ENCODE measurements at places on chromosomes 6 and 20.

GRCh38 chr6:4347877-4348276 is 212.5 kb upstream of the ECI2 start:
- DNase-seq: no peak

- peak; percentile 18 for DNase-seq
Observed at GRCh38 chr6:16129623-16130401, 926 bp downstream of the MYLIP start.

- DNase-seq: no peak
Observed at GRCh38 chr6:157551041-157551832, 170.2 kb downstream of the ZDHHC14 start.

DNA sequence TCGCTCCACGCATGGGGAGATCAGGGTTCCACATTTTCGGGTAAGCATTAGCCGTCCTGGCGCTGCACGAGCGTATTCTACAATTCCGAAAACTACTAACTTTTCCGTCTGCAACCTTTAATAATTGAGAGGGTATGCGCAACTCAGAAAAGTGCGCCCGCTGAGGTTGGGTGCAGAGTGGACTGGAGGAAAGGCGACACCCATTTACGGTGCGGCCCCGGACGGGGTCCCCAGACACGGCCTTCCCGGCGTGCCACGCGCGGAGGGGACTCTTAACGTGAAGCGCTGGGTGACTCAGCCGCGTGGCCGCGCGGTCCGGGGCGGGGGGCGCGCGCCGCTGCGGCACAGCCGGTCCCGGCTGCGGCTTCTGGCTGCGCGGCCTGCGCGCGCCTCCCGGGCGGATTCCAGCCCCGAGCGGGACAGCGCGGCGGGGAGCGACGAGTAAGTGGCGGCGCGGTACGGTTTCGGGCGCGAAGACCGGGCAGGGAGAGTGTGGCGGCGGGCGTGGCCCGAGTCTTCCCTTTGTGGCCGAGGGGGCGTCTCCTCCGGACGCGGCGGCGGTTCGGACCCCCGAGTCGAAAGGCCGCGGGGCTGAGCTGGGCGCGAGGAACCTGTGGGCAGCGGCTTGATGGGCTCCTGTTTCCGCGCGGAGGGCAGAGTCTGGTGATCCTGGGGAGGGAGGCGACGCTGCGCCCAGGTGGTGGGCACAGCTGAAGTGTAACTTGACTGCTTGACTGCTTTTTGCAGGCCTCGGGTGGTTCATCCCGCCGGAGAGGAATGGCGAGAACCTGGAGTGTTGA is at the start of the genes KCTD20 and PXT1:
Gene KCTD20 (plus strand): TSS at position 330 of the 800 bp plus-strand sequence. CDS start 27,098 bp downstream, outside the sequence.
Gene PXT1 (minus strand): TSS at position 184 of the 800 bp plus-strand sequence. CDS start 16,772 bp downstream, outside the sequence.
- peak; percentile 85 for DNase-seq

DNA sequence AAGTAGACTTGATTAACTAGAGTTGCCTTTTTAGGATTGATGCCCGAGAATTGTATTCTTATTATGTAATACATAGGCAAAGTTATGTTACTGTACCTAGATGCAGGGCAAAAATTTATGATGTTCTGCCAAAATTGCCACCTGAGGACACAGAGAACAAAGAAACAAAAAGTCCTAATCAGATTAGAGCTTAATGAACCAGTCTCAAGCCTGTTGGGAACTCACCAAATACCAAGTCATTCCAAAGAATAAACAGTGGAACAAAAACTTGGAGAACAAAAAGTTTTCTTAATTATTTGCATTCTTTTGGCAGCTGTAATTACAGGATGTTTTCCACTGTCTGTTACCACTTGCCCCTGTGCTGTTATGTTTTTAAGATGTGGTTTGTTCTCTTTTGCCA is 154.7 kb upstream of the SGK1 start:
- no peak for DNase-seq

GRCh38 chr20:41017448-41018042 is 11.1 kb upstream of the TOP1 start:
- no peak for DNase-seq

All from SW480 (cell line).